T1000 (cell line): ENCODE measurements at places on chromosomes 4 and X.

DNA sequence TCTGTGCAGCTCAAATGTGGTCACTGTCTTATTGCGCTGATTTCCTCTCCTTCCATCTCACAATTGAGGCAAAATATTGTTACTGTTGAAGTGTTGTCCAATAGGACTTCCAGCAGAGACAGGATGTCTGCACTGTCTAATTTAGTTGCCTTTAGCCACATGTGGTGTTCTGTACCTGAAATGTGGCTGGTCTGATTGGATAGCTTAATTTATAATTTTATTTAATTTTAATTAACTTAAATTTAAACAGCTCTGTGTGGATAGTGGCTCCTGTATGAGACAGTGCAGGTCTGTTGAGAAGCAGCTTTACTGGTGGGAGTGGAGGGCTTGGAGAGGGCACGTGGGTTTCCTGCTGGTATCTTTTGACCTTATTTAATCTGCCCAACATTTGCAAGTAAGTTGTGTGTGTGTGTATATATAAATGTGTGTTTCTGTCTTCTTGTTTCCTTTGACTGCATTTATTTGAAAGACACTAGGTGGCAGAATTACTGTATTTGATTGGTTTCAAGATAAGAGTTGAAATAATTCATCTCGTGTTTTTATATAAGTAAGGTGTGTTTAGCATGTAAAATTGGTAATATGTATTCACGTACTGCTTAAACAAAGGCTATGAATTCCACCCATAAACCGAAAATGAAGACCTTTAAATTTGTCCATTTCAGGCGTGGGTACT, 55.3 kb upstream of the MSANTD1 start:
- no peak for DNase-seq

DNA sequence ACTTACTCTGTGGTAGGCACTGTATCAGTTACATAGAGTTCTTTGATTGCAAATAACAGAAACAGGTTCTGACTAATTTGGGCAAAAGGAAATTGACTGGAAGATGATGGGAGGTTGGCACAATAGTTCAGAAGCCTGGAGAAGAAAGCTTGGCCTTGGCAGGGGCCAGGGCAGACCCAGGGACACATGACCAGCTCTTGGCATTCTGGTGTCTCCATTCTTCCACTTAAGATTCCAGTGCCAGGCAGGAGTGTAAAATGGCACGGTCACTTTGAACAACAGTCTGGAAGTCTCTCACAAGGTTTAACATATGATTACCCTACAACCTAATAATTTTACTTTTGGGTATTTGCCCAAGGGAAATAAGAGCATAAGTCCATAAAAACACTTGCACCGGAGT, 175.9 kb downstream of the BCOR start:
- no peak for DNase-seq

DNA sequence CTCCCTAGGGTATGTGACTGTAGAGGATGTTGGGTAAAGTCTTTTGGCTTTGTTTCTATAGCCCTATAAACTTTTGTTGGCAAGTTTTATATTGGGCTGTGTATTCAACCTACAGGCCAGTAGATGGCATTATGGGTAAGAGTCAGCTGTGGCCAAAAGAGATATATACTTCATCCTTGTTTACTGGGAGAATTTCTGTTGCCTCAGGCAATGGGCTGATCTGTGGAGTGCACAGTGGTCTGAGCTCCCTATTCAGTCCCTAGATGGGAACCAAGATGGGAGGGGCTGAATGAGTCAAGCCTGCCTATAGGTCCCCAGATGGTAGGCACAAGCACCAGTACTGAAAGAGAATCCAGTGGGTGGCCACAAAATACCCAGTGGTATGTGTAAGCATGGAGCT, 580.6 kb downstream of the EPHA5 start:
- DNase-seq: no peak

DNA sequence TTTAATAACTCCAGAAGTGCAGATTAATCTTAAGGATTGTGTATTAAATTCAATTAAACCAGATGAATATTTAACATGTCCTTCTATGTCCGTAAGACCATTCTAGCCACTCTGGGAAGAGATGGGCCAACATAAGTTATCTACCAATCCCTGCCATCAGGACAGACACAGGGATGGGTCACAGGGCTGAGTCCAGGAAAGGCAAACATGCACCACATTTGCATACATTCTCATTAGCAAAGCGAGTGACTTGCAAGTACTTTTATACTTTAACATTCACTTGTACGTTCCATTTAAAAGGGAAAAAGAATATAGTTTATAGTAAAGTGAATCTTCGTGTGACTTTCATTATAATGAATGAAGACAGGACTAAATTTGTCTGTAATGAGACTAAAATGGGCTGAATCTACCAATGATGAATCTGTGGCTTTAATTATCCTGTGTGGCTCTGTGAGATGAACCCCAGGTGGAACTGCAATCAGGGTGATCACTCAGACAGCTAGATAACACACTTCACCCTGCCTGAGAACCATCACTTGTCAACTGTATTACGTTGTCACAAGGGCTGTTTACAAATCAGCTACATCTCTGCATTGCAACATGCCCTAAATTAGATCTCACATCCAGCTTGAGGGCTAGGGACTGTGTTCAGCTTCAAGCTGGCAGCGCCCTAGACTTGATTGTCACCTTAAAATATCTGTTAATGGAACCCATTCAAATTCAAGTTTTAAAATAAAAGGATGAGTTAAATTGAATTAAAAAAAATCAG, 77.2 kb downstream of the SH3KBP1 start:
- no peak for DNase-seq

DNA sequence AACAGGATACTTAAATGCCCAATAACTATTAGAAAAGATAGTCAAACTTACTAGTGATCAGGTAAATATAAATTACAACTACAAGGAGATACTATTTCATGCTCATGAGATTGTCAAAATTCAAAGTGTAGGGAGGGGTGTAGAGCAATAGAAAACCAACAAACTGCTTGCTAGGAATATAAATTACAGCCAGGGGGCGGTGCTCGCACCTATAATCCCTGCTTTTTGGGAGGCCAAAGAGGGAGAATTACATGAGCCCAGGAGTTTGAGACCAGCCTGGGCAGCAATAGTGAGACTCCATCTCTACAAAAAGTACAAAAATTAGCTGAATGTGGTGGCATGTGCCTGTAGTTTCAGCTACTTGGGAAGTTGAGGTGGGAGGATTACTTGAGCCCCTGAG, 556.5 kb upstream of the NR3C2 start:
- DNase-seq: no peak

DNA sequence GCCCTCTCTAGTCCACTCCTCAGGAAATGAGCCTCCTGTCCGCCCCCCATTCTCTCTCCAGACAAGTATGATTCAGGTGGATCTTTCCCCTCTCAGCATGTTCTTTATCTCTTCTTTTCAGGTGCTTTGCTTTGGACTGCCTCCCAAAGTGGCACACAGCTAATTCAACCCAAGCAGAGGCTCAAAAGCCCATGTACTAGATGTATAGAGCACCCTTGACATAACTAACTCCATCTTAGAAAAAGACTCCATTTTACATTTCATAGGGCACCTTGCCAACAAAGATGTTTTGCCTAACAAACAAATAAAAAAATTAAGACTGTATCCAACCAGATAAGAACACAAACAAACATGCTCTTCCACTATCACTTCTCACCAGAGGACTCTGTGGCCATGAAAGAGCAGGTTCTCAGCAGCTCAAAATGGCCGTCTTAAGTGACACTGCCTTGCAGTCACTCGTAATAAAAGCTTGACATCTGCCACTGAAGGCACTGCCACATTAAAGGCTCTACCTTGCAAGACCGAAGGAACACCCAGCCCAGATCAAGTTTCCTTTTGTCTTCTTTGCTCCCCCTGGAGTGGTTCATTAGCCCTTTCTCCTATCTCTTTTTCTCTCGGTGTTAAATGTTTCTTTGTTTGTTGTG, 84.9 kb upstream of the TAB3 start:
- DNase-seq: no peak

GRCh38 chrX:38811515-38812243, 10.4 kb downstream of the MID1IP1 start:
- no peak for DNase-seq

GRCh38 chr4:109729117-109729717, 653 bp downstream of the PLA2G12A start:
- no peak for DNase-seq

- DNase-seq: no peak
Observed at GRCh38 chr4:153152501-153153338, 51.5 kb upstream of the TRIM2 start.

DNA sequence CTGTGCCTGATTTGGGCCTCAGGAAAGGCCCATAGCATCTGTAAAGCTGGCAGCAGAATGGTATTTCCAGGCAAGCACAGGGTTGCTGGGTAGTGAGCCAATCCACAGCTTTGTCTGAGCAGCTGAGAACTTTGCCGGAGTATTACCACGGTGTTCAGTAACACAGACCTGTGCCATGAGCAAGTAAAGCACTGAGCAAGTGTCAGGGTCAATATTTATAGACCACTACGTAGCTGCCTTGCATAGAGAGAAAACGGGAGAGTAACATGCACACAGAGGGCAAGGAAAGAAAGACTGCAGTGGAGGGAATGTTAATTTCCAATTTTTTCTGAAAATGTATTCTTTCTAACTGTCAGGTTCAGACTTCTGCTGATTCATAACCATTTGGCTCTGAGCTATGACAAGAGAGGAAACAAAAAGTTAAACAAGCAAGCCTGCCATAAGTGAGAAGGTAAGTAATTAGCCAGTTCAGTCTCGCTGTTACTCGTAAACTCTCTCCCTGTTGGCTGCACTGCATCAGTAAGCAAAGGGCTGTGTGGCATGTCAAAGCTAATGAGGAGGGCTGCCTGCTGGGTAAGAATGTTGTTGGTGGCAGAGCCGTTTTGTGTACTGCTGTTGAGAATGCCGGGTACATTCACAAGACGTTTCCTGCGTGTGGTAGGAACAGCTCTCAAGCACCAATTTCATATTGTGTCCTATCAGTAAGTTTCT, 238.1 kb downstream of the BMPR1B start:
- no peak for DNase-seq

DNA sequence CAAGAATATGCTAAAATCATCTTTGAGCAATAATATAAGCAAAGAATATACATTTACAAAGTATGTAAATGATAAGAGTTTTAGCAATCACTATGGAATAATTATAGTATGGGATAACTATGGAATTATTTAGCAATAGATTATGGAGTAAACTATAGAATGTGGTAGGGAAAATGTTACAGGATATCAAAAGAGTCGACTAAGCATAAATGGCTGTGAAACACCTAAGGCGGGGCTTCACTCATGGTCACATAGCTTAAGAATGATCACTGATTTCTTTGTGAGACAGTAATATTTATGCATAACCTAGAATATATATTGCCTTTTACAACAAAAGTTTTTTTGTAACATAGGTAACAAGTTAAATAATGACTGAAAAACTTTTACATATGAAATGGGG, 2049.7 kb downstream of the ARAP2 start:
- no peak for DNase-seq

GRCh38 chrX:821327-822107, 190.9 kb downstream of the SHOX start:
- DNase-seq: no peak

- no peak for DNase-seq
Observed at GRCh38 chr4:34417160-34417559, 1827.2 kb downstream of the ARAP2 start.

- DNase-seq: no peak
Observed at GRCh38 chr4:94728056-94728766, 29.5 kb upstream of the BMPR1B start.

DNA sequence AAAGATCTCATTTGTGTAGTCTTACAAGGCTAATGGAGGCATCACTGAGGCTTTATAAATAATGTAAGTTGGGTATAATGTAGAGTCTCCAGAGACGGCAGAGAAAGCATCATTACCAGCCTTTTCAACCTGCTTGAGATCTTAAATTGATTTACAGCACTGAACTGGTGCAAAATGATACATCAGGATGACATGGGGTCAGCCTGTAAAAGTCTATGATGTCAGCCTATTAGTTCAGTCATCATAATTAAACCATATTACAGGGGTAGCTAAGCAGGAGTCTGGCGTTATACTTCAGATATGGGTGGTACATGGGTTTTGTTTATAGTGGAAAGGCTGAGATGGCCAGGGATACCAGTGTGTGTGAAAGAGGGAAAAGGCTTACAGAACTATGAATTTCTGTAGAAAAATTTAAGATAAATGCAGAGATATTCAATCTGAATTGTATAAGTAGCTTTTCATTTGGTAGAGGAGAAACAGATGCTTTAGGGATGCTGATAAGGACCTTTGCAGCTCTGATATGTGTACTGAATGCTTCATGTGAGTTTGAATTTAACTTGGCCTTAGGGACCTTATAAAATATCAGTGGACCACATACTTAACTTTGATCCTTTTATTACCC, 2.7 kb downstream of the SMAD1 start:
- no peak for DNase-seq

DNA sequence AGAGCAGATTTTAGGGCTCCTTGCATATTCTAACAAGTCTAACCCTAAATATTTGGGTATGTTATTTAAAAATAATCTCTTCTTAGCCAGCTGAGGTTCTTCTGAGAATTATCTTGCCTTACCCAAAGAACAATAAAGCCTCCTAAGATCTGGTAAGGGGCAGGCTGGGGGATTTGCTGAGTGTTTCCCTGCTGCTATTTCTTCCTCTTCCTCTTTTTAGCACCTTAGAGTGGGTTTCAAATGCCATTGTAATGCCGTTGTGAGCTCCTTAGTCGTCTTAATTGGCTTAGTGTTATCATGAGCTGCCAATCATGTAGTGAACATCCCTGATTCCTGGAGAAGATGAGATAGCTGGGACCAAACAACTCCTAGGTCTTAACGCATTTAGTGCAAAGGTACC, 15.4 kb downstream of the STOX2 start:
- DNase-seq: no peak

GRCh38 chr4:133151341-133151690, 2.2 kb downstream of the PCDH10 start:
- DNase-seq: no peak

- no peak for DNase-seq
Observed at GRCh38 chrX:31036895-31037294, 34.9 kb downstream of the FTHL17 start.
